ENCODE measurements at places on chromosomes 16 and 17.

GRCh38 chr16:81997738-81998137 lies 13.5 kb downstream of the SDR42E1 start:
- no peak for DNase-seq

DNA sequence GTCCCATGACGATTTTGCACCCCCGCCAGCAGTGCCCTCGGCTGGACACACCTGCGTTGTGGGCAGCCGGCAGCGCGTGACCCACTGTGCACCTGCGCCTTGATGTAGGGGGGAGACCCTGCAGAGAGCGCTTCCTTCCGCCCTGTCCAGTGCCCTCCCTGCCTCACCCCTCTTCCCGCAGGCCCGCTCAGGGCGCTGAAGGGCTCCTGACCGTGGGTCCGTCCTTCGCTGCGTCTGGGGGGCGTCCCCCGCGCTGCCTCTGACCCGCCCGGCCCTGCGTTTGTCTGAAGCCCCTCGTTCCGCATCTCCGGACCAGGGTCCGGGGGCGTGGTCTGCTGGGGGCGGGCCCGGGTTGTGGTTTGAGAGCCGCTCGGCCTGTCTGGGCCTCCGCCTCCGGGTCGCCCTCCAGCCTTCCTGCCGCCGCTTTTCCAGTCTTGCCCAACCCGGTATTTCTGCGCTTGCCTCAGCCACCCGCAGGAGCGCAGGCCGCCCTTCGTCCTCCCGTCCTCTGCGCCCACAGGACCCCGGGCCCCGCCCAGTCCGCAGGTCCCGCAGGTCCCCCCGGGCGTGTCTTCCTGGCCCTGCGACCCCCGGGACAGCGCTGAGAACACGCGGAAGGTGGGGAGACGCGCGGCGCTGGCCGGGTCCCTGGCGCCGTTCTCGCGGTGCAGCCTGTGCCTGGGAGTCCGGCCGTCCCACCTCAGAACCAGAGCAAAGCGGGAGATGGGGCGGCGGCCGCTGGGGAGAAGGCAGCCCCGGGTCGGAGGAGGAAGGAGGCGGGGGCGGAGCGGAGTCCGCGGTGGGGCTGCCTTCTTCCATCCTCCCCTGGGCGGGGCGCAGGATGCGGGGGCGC lies 4.0 kb upstream of the IL17C start:
- no peak for DNase-seq

DNA sequence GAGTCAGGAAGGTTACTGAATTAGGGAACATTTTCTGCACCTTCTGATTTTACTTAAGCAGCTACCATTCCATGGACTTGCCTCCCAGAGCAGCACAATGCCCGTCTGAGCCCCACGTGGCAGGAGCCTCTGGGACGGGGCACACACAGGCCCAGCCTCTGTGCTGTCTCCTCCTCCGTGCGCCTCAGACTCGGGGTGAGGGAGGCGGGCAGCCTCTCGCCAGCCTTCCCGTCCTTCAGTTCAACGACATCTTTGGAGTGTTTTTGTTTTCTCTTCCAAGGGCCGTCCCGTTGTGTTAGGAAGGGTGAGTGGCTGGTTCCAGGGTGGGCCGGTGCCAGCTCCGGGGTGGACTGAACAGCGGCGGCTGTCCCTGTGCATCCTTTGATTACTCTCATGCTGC lies 31.8 kb downstream of the NDEL1 start:
- DNase-seq: no peak

- DNase-seq: no peak
These were observed 12.8 kb upstream of the SKAP1 start for GRCh38 chr17:48442819-48443218.

GRCh38 chr17:50240851-50241250 lies 33.4 kb upstream of the TMEM92 start:
- no peak for DNase-seq

DNA sequence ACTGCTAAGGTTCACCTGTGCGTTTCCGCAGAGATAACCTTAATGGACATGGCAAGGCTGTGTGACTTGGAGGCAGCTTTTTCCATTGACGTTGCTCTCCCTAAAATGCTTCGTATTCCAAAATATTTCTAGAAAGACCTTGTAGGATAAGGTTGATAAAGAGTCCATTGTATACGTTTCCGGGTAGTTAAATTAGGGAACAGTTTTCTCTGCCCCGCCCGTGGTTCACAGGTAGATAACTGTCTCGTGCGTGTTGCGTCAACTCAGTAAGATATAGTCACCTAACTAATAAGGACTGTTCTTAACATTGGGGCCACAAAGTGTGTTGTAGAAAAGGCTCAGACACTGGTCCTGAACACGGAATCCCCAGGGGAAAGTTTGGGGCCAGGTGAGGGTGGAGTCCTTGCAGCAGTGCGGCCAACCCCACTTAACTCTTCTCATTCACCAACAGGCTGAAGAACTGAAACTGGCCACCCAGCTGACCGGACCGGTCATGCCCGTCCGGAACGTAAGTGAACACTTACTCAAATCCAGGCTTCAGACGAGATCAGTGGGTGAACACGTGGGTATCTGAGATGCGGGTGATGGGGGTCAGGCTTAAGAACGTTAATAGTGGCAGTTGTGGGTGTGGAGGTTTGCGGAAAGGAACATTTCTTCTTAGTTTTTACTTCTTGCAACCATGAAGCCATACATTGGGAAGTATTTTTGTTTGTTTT lies 1.6 kb downstream of the RPL13 start:
- no peak for DNase-seq

DNA sequence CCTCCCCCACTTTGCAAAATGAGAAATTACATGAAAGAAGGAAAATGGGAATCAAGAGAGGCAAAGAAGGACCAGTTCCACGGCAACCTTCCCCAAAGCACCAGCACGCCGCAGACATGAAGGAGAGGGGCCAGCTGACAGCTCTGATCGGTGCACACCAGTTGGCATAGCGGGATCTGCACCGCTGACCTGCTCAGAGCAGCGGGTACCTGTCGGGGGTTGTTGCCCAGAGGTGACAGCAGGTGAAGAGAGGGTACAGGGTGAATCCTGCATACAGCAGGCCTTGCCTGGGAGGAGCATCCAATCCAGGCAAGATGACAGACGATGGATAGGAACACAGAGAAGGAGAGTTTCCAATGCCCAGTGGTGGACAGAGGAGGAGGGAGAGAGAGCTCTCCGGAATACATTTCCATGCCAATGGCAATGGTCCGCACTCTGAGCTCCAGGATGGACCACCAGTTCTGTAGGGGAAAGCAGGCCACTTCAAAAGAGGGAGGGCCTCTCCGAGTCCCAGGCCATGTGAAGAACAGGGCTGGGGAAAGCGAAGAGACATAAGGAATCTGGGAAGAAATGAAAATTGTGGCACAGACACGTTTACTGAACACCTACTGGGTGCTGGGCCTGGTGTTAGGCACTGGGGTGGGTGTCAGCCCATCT lies 24.0 kb downstream of the CEP295NL start:
- DNase-seq: no peak

GRCh38 chr17:83075270-83075880 lies 4.0 kb upstream of the METRNL start:
- DNase-seq: no peak

- no peak for DNase-seq
These were observed 27.3 kb downstream of the MIS12 start for GRCh38 chr17:5513628-5514027.

DNA sequence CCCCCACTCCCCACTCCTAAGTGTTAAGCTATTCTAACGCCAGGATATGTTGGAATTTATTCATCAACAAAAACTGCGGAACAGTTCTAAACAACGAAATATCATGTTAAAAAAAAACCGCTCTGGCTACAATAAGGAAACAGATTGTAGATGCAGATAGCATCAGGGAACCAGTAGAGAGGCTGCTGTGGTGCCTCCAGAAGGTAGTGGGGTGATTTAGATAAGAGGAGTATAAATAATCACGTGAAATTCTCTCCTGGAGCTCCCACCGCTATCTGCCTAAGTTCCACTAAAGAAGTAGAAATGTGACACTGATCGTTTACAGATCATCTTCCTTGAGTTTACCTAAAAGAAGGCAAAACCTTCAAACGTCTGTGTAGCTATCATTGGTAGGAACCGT lies 8.0 kb downstream of the AHSP start:
- DNase-seq: no peak

DNA sequence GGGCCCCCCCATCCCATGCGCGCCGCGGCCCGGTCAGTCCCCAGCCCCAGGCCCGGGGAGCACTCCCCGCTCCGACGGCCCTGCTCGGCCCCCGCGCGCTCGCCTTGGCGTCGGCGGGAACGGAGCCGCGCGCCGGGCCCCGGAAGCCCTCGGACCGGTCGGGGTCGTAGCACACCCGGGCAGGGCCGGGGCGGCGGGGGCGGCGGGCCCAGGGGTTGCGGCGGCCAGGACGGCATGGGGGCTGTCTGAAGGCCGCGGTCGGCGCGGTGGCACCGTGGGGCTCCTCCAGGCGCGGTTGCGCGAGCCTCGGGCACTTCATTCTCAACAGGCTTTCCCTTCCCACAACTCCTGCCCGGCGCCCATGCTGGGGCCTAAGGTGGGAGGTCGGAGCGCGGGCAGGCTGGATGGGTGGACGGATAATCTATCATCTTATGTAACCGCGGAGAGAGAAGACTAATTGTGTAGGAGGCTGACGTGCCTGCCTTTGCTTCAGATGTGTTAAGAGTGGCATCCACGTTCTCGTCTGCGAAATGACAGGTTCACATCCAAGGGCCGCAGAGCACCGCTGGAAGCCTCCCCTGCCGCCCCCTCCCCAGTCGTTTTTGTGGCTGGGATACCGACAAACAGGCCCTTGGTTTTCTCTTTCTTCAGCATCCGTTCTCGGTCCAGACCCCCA lies 708 bp downstream of the BAIAP2 start:
- no peak for DNase-seq

DNA sequence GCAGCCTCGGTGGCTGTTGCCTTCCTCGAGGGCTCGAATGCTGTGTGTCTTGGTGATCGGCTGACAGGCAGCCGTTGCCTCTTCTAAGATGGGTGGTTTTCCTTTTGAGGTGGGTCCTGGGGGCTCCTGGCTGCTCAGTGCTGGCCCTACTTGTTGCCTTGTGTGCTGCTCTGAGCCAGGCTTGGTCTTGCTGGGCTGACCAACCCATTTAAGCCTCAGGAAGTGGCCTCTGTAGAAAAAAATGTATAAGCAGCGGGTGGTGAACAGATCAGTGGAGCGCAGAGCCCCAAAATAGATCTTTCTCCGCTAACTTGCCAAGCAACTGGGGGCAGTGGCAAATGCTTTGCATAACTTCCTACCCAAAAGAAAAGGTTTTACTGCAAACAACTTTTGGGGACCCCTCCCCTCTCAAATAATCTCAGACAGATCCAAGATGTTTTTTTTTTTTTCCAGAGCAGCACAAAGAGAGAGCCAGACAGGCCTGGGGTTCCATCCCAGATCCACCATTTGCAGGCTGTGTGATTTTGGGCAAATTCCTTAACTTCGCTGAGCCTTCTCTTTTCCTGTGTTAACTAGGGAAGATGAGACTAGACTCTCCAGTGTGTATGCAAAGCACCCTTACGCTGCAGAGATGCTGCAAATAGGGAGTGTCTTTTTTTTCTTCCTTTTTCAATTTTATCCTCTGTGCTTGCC lies 42.5 kb downstream of the PLCG2 start:
- no peak for DNase-seq

DNA sequence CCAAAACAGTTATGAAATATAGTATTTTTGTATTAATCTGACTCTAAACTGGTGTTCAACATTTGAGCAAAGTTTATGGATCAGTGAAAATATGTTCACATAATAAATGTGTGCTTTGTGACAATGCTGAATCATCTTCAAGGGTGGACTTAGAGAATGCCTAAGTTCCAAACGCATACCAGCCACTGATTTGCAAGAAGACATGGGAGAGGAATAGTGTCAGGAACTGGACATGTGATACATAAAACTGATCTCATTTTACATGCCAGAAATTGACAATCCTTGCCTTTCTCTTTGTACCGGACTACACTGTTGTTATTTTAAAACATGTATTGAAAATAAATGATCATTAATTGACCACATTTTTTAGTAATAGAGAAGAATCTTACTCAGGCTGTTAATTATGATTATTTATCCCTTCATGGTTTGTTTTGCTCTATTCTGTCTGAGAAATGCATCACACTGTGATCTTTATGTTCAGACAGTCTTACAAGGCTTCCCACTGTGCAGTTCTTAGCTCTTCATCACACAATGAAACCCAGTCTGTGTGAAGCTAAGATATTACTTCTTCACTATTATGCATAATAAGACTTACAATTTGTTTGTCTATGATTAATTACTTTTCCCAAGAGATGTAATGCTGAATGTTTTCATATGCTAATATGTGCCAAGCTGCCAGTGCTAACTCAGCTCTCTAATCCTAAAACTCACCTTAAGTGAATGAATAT lies 1180.6 kb upstream of the CDH8 start:
- DNase-seq: no peak

DNA sequence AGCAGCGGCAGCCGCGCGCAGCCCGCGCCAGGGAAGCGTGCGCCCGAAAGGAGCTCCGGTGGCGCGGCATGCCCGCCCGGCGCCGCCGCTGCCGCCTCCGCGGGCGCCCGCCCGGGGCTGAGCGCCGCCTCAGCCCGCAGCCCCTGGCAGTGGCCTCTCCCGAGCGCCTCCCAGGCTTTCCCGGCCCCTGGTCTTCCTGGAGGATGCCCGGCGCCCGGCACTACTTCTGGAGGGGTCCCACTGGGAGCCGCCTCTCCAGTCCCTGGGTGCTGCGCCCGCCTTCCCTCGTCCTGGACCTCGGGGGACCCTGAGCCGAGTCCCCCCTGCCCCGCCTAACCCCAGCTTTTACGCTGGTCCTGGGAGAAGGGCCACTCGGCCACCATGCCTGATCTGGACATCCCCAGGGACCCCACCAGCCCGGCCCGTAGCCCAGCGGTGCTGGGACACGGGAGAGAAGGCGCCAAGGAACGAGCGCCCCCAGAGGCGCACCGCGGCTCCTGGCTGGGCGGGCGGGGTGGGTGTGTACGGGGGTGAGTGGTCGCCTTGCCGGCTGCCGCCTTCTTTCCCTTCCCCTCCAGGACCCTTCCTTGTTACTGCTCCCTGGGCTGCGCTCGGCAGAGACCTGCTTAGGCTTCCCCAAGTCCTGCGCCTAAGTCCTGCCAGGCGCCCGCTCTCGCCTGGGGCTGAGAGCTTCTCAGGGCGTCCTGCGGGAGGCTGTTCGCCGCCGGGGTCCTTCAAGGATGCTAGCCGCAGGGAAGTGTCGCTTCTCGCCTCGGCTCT lies 704 bp downstream of the ASIC2 start:
- DNase-seq: no peak

GRCh38 chr17:30251931-30252330 lies 16.4 kb upstream of the SLC6A4 start:
- DNase-seq: no peak

GRCh38 chr16:15822957-15823356 lies 33.9 kb downstream of the MYH11 start:
- DNase-seq: no peak

DNA sequence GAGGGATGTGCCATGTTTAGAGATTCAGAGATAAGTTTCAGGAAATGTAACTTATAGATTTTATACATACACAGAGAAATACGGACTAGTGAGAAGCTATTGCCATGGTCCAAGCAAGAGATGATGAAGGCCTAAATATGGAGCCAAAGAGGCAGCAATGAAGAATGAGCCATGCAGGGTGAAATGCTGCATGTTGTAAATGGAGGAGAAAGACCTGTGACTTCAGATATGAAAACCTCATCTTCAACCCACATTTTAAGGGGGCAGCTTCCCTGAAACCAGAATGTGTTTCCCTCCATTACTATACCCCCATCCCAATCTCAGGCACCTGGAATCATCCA lies 2.9 kb downstream of the CCL2 start:
- DNase-seq: no peak

- no peak for DNase-seq
These were observed 44.4 kb upstream of the ARL4D start for GRCh38 chr17:43354371-43354770.

All from amygdala (tissue), 56 donors.